GM04503 (cell line): ENCODE measurements at places on chromosomes 11 and 22.
A peak's percentile ranks its signal among the peaks of the same experiment; 100 is the strongest.

- no peak for DNase-seq
These were observed 13.9 kb downstream of the FZD4 start for GRCh38 chr11:86941077-86941870.

- no peak for DNase-seq
These were observed 175.7 kb upstream of the CARD18 start for GRCh38 chr11:105315287-105315686.

DNA sequence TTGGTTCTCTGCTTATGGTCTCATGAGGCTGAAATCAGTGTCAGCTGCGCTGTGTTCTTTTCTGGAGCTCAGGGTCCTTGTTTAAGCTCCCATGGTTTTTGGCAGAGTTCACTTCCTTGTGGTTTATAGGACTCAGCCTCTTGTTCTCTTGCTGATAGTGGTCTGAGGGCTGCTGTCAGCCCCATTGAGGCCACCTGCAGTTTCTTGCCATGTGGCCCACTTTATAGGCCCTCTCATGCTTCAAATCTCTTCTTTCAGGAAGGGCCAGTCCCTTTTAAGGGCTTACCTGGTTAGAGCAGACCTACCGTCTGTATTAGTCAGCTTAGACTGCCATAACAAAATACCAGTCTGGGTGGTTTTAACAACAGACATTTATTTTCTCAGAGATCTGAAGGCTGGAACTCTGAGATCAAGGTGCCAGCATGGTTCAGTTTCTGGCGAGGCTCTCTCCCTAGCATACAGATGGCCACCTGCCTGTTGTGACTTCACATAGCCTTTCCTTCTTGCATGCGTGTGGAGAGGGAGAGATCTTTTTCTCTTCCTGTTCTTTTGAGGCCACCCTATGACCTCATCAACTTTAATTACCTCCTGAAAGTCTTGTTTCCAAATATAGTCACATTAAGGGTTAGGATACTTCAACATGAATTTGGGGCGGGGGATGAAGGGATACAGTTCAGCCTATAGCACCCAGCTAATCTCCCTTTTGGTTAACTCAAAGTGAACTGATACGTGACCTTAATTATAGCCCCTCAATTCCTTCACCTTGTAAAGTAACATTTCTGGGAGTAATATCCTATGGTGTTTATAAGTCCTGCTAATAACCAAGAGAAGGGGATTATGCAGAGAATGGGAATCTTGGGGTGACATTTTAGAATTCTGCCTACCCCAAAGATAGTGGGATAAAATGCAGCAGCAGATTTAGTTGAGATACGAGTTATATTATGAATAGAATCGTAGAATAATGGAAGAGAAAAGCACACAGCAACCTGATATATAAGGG lies 131.8 kb downstream of the UVRAG start:
- no peak for DNase-seq

GRCh38 chr22:28911304-28911690 lies 27.9 kb downstream of the ZNRF3 start:
- no peak for DNase-seq

DNA sequence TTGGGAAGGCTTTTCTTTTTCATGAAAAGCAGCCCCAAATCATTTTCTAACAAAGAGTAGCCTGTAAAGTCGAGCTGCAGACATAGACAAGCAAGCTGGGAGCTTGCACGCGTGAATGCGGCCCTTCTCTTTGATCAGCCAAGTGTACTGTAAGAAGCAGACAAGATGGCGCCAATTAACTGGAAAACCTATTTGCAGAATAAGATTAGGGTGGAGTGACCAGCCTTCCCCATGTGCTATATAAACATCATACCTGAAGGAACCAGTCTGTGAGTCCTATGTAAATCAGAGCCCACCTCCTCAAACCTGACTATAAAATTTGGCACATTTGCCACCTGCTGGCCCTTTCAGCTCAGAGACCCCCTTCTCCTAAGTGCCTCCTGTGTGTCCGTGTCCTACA lies 982.7 kb downstream of the OPCML start:
- DNase-seq, result no peak

GRCh38 chr22:28398355-28398754 lies 281.3 kb downstream of the TTC28 start:
- DNase-seq, result no peak

DNA sequence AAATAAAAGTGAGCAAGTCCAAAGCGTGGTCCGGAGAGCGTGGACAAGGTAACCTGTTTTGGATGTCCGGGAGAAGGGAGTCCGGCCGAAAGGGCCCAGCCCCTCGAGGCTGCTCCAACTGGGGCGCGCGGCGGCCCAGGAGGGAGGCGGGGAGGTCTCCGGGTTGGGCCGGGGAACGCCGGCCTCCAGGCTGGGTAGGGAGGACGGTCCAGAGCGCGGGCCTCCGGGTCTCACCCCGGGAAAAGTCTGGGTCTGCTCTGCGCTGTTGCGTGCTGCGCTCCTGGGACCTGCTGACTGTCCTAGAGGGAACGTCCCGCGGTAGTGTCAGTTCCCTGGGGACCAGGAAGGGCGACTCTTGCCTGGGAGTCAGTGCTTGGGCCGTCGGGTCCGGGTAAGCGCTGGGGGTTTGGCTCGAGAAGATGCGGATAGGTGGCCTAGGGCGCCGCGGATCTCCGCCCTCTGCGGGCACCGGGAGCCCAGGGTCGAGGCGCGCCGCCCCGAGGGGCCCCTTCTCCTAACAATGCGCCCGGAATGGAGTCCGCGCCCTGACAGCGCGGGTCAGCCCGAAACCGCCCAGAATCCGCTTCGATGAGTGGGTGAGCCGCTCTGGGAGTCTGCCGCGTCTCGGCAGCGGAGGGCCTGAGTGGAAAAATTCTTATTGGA lies 988 bp upstream of the FLI1 start:
- DNase-seq, result no peak

DNA sequence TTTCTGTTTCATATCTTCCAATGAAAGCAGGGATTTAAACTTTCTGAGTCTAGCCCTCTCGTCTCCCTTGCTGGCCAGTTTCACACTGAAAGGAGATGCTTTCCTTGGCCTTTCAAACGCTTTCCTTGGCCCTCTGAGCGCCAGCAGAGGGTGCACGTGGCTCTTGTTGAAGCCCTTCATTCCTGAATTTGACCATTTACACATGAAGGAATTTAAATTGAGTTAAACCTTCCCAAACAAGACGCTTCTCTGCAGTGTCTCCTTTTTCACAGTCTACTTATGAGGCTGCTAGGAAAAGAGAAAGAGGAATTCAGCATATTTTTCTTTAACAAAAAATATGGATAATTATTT lies 21.6 kb downstream of the NNMT start:
- no peak for DNase-seq

DNA sequence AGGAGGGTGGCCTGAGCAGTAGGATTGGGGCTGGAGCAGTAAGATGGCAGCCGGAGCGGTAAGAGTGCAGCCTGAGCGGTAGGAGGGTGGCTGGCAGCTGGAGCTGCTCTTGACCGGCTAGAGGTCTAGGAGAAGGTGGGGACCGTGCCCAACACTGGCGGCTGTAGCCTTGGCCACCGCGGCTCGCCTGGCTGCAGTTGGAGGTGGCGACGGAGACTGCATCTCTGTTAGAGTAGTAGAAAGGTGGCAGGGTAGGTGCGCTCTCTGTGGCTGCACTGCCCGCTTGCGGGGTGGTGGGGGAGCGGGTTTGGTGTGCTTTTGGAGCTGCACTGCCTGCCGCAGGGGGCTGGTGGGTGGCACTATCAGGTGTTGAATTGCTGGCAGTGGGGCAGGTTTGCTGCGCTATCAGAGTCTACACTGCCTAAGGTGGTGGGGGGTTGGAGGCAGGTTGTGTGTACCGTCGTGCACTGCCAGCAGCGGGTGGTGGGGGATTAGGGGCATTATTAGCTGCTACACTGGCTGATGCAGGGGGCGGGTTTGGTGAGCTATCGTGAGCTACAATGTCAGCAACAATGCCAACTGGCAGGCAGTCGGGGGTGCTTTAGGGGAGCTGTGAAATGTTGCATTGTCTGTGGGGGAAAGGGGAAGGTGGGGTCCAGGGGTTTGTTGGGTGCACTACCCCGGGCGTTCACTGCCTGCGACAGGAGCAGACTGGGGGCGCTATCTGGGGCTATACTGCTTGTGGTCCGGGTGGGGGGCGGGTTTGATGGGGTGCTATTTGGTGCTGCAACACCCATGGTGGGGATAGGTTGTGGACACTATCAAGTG lies 4461.3 kb upstream of the OR11H1 start:
- no peak for DNase-seq

- no peak for DNase-seq
These were observed 973.6 kb upstream of the TENM4 start for GRCh38 chr11:80414181-80415165.

GRCh38 chr11:113419454-113420003 lies 31.9 kb downstream of the ANKK1 start:
- no peak for DNase-seq

DNA sequence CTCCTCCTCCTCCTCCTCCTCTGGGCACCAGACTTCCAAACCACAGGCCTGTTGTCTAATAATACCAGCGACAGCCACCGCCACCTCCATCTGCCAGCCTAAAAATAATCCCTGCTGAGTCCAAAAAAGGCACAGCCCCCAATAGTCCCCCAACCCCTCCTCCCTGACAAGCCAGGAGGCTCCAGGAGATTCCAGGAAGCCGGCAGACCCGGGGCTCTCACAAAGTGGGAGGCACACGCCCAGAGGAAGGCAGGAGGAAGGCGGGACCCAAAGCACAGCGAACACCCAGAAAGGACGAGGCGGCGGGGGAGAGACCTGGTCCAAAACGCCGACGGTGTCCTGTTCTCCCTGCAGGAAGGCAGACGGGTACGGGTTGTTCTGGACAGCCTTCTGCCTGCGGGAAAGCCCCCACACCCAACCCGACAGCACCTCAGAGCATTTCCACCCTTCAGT lies 5.9 kb downstream of the IGSF9B start:
- DNase-seq, result no peak

- DNase-seq, result no peak
These were observed 34.6 kb downstream of the ZNRF3 start for GRCh38 chr22:28917747-28918549.

DNA sequence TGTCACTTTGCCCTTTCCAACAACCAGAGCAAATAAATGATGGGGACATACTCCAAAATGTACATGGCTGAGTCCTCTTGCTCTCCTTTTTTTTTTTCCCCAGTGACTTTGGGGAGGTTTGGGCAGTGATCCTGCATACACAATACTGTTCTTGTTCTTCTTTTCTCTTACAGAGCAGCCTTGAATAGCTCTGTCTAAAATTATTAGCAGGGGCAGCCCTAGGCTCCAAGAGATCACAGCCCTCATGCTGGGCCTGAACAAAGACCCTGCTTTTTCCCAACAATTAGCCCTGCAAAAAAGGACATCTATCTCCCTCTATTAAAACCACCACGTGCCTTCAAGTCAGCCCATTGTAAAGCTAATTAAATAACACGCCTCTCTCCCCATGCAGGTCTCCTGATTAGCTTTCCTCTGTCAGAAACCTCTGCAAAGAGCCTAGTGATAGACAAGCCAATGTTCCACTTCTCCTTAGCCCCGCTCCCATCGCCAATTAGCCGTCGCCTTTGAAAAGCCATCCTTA lies 54.7 kb downstream of the ETS1 start:
- DNase-seq, result no peak

DNA sequence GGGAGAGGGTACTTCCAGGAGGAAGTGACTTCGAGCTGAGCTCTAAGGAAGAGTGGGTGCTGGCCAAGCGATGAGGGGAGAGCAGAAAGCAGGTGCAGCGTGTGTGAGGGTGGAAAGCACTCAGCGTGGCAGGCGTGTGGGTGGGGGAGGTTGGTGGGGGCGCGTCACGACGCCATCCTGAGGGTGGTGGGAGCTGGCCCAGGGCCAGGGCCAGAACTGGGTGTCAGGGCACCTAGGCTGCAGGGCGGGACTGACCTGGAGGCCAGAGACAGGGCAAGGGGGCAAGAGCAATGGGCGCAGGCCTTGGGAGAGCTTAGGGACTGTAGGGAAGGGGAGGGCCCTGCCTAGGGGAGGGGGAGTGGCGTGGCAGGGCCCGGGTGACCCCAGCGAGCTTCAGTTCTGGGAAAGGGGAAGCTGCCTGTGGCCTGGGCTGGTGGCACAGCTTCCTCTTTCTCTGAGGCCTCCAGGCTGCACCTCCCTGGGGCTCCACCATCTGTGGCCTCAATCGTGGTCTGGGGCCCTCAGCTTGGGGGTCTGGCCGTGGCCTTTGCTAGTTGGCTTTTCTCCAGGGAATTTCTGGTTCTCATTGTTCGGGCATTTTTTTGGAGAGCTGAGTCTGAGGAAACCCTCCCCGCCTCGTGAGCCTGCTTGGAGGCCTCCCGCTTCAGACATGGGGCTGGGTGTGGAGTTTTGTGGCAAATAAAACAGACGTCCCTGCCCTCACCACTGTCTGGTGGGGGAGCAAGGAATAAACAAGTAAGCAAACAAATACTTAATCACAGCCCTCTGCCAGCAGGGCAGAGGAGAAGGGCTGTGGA lies 8.9 kb downstream of the RELT start:
- no peak for DNase-seq

DNA sequence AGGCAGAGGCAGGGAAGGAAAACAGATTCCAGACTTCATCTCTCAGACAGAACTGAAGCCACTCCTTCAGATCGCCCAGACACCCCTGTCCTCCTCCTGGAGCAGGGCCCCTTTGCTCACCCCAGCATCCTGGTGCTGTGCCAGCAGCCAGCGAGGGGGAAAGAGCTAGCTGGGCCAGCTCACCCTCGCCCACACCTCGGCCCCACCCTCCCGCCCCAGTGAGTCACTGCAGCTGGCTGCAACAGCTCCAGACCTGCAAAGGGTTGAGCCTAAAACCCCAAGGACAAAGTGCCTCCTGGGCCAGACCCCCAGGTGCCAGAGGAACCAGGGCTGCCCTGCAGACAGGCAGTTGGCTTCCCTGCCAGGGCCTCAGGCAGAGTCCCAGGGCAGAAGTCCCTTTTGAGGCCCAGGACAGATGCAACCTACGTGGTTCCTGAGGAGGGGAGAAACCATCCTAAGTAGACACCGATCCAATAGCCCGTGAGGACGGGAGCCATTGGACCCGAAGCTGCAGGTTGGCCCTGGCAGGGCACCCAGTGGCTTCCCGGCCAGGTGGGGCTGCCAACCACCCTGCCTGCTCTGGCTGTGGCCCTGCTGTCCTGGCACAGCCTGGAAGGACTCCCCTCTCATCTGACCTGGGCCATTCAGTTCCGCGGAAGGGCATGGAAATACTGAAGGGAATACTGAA lies 7.2 kb downstream of the AHNAK start:
- DNase-seq, result peak; percentile 55

DNA sequence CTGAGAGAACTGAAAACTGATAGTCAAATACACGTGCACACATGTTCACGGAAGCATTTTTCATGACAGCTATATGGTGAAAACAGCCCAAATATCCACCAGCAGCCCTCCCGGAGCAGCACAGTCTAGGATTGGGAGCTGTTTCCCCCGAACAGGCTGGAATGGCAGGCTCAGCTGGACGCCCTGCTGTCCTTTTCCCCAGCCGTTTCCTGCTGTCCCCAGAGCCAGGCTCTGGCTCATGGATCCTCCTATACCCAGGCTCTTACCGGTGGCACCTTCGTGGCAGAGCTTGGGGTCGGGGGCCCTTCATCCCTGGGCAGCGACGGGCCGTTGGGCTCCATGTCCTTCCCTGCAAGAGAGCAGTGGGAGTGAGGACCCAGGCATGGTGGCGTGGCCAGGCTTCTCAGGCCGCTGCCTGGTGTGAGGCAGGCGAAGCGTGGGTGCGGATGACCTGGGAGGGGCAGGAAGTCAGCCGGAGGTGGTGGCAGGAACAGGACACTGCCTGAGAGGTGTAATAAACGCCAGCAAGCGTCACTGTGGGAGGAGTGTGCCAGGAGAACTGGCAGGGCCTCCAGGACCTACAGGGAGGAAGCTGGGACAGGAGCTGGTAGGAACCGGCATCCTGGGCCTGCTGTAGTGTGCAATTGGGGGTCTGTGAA lies 38.8 kb downstream of the OSBPL5 start:
- no peak for DNase-seq

GRCh38 chr11:465896-466530 lies 15.9 kb downstream of the PTDSS2 start:
- DNase-seq, result no peak

GRCh38 chr11:115653926-115654325 lies 149.7 kb upstream of the CADM1 start:
- DNase-seq, result no peak
